ENCODE measurements at places on chromosomes 6 and 20. TPM values are rescaled to one million over a fixed set of nuclear protein-coding genes. Genes with fewer than 3 reads are reported as not detected.

PPP1R14C gene
- total RNA-seq = 0.04 TPM

BPIFA2 gene
- total RNA-seq = not detected

SLCO4A1 gene
- 10.4 TPM for total RNA-seq

TREM1 gene
- not detected for total RNA-seq

AVP gene
- not detected for total RNA-seq

MEI4 gene
- total RNA-seq = not detected

PSORS1C1 gene
- 2.4 TPM for total RNA-seq

DNA sequence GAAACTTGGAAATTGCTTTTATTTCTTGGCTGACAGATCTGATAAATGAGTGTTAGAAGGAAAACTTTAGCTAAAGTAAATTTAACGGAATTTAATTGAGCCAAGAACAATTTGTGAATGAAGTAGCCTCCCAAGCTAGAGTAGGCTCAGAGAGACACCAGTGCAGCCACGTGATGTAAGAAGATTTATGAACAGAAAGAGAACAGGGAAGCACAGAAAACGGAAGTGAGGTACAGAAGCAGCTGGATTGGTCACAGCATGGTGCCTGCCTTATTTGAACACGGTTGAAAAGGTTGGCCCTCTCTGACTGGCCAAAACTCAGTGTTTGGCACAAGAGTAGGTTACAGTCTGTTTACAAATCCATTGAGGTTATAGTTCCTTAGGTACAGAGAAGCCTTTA, 29.5 kb upstream of the IFNGR1 start:
- no peak for DNase-seq

DNA sequence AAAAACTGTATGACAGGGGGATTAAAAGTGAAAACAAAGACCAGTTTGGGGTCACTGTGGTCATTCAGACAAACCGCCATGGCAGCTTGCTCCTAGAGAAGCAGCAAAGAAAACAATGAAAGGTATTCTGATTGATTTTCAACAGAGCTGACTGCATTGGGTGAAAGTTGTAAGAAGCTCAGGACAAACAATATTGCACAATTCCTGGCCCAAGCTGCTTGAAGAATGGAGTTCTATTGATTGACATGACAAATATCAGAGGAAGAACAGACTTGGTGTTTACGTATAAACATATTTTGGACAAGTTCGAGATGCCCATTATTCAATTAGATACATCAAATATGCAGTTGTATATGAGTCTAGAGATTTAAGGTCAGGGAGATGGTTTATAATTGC, 62.0 kb downstream of the TRIM38 start:
- DNase-seq = no peak

- DNase-seq = no peak
Observed at GRCh38 chr6:149761438-149761837, 11.9 kb downstream of the PCMT1 start.

DNA sequence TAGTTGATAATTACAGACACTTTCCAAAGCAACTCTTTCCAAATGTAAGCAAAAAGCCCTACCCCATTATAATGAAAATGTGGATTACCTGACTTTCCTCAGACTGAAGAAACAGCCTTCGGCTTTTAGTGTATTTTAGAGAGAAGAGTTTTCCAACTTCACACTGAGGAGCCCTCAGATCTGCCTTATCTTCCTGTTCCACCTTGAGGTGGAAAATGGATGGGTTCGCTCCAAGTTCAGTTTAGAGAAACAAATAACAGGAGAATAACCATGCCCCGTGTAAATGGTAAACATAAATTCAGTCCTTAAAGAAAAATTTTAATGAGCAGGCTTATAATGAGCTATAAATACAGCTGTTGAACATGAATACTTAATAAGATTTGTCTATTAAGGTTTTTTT, 21.1 kb upstream of the MTHFD1L start:
- no peak for DNase-seq

- DNase-seq = no peak
Observed at GRCh38 chr6:143112084-143112768, 51.5 kb downstream of the AIG1 start.

- DNase-seq = no peak
Observed at GRCh38 chr6:41013466-41014153, 25.4 kb downstream of the UNC5CL start.

DNA sequence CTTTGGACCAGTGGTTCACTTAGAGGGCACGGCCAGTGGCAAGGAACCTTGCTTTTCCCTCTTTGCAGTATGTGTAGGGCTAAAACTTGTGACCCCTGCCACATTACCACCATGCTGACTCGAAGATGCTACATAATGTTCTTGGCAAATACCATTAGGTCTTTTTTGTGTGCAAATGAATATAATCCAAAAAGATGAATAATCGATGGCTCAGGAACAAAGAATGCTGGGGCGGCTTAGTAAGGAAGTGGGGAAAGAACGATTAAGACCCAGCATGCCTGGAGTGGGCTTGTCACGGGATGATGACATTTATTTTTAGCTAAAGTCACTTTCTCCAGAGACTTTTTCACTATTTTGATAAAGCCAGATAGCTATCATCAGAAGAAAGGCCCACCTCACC, 23.1 kb downstream of the CMTR1 start:
- DNase-seq = no peak

- DNase-seq = no peak
Observed at GRCh38 chr20:5895626-5896025, 54.7 kb downstream of the TRMT6 start.

DNA sequence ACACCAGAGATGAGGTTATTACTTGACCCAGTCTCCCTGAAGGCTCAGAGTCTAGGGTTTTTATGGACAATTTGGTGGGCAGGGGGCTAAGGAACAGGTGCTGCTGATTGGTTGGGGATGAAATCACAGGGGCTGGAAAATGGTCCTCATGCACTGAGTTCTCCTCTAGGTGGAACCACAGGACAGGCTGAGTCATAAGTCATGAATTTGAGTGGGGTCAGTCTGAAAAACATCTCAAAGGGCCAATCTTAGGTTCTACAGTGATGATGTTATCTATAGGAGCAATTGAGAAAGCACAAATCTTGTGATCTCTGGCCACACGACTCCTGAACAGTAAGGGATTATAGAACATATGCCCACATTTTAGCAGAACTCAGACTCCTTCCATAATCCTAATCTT, 5.9 kb upstream of the MRS2 start:
- DNase-seq = no peak

DNA sequence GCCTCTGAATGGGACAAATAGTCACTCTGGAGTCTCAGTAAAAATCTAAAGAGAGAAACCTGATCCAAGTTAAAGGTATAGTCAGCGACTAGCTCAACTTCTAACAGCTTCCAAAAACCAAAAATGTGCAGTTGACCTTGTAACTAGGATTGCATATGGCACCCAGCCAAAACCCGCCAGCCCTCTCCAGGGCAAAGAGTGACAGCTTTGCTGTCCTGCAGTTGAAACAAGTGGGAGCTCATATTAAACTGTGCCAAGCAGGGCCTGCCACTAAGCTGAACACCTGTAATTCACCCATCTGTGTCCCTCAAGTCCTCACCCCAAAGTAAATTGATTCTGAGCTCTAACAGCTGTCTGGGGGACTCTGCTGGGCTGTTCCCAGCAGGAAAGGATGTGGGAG, 695.3 kb downstream of the MAFB start:
- DNase-seq = no peak

DNA sequence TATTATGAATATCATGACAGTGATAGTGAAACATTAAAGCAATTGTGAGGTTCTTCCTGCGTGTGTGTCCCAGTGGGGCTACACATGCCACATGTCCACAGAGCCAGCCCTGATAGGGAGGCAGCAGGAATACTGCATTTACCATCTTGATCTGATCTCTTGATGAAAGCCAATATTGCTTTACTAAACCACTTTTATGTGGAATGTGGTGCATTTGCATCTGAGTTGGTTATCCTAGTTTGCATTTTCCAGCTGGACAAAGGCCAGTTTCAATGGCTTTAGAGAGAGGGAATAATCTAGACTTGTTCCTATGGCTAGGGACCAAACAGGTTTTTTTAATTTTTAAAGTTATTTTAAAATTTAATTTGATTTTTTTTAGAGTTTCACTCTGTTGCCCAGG, 216.3 kb upstream of the FERMT1 start:
- DNase-seq = no peak

DNA sequence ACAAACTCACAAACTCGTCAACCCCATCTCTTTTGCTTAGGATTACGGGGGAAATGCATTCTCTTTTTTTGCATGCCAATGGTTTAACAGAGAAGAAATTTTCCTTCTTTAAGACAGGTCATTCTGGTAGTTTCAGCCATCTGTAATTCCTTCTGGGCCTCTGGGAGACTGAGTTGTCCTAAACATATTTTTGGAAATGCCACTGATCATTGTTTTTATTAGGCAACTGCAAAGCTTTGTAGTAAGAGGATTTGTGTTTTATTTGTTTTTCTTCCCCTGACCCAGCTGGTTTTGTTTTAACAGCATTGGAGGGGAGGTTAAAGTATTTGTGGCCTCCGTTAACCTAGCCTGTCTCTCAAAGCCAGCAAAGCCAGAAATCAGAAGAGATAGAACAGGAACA, 73.1 kb upstream of the ISM1 start:
- no peak for DNase-seq

DNA sequence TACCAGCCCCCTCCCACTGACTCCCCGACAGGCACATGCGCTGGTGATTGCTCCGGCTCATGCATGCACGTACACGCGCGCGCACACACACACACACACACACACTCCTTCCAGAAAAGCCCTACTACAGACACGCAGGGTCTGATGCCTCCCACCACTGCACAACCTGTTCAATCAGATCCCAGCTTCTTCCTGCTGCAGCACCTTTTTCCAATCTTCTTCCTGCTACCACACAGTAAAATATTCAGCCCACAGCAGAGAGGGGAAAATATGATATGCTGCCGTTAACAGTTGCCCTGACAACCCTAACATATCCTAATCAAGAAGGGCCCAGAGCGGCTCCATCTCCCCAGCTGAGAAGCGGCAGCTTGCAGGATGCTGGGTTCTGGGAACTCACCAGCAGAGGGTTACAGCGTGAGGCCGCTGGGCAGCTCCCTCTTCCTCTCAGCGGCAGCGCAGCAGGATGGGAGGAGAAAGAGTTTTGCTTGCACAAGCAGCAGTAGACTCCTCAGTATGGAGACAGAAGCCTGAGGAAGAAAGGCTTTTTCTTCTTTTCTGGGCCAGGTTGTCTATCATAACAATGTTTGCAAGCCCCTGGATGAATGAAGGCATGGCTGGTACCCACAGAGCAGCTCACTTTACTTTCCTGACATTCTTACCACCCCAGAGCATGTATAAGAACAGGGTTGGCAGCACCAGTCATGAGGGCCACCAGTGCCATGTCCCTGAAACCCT, 23.9 kb downstream of the MAP7 start:
- no peak for DNase-seq

DNA sequence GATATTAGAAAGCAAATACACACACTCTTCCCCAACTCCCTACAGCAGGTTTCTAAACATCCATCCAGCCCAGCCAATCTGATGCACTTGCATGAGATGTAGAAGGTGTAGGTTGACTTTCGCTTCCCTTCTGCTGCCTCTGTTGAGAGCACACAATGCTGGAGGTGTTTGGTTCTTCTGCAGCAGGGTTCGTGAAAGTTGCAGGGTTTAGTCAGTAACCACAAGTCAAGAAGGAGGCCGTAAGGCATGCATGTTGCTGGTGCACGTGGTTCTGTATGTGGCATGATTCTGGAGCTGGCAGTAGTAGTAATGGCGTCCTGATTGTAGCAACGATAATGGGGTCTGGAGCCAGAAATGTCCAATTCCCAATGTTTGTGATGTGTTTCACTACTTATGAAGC, 53.0 kb downstream of the DEK start:
- DNase-seq = no peak

GRCh38 chr6:79571030-79571367, 33.8 kb upstream of the LCA5 start:
- no peak for DNase-seq

- no peak for DNase-seq
Observed at GRCh38 chr20:9150679-9151078, 81.8 kb downstream of the PLCB4 start.

DNA sequence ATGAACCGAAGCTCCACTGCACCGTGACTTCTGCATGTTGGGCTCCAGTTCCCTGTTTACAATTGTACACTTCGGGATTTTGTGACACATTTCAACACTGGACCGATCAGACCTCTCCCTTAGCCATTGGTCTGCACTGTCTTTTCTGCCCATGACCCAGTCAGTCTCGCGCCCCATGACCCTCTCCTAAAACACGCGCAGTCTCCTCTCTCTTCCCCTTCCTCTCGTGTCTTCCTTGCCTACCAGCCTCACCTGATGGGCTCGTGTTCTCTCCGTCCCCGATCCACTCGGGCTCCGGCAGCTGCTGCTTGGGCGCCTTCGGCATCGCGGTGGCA, 535 bp upstream of the ABCF1 start:
- no peak for DNase-seq

GRCh38 chr6:65569505-65569904, 137.5 kb downstream of the EYS start:
- DNase-seq = no peak

DNA sequence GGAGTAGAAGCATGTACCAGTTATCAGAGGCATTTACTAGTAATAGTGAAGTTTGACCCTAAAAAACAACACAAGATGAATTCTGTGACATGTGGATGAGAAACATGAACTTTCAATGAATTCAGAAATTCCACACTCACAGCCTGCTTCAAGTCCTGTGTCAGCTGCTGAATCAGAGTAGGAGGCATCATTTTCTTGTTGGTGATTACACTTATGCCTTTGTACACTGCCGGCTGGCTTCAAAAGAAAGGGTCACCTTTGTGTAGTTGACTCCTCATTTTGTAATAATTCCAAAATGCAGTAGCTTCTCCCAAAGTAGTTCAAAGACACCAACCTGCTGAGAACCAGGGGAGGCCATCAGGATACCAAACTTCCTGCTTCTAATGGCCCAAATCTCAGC, 165.5 kb downstream of the BACH2 start:
- no peak for DNase-seq

Measured in pulmonary artery endothelial cell (primary cell).